ENCODE measurements at places on chromosomes 7 and 10. TPM values are rescaled to one million over a fixed set of nuclear protein-coding genes. Genes with fewer than 3 reads are reported as not detected.

DNA sequence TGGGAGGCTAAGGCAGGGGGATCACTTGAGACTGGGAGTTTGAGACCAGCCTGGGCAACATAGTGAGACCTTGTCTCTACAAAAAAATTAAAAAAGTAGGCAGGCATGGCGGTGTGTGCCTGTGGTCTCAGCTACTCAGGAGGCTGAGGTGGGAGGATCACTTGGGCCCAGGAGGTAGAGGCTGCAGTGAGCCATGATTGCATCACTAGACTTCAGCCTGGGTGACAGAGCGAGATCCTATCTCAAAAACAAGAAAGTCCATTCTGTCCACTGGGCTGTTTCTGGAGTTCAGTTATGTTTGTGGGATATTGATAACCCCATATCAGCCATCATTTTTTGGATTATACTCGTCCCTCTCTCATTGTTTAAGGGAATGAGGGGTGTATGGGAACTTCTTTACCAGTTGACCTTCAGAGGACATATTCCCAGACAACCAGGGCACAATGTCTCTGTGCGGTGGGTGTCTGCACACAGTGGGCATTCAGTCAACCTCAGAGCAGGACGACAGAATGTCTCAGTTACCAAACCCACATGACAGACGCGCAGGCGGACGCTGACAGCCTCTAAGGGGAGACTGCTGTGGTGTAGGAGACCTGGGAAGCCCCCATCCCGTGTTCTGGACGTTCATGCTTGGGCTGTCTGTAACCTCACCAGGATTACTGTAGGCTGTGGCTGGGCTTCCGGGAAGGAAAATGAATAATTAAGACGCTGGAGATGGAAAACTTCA lies 69.4 kb downstream of the CARD11 start:
- DNase-seq: peak; percentile 52

- DNase-seq: no peak
These were observed 2.0 kb upstream of the HOXA2 start for GRCh38 chr7:27104341-27105058.

MMD2 gene
- total RNA-seq: not detected

FANK1 gene
- total RNA-seq: 3.0 TPM

DNA sequence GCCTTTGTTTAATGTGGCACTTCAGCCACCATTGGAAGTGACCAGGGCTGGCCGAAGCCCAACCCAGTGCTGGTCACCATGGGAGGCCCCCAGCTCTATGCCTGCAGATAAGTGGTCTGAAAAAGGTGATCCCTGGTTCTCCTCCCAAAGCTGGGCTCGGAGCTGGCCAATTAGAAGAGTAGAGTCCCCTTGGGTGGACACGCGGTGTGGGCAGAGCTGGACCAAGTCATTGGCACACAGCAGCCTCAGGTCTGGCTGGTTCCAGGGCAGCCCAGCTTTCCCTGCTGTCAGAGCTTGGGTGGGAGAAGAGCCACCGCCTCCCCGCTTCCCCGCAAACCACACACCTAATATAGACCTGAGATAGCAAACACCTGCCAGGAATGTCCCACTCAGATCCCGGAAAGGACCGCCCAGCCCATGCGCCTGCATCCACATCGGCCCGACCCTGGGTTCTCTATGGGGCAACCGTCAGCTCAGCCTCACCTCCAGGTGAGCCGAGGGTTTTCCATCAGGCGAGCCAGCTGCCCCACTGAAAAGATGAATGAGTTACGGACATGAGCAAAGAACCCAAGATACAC lies 84.3 kb downstream of the TCERG1L start:
- no peak for DNase-seq

- DNase-seq: peak; percentile 75
These were observed 25.0 kb downstream of the GPER1 start for GRCh38 chr7:1112625-1113547.

DNA sequence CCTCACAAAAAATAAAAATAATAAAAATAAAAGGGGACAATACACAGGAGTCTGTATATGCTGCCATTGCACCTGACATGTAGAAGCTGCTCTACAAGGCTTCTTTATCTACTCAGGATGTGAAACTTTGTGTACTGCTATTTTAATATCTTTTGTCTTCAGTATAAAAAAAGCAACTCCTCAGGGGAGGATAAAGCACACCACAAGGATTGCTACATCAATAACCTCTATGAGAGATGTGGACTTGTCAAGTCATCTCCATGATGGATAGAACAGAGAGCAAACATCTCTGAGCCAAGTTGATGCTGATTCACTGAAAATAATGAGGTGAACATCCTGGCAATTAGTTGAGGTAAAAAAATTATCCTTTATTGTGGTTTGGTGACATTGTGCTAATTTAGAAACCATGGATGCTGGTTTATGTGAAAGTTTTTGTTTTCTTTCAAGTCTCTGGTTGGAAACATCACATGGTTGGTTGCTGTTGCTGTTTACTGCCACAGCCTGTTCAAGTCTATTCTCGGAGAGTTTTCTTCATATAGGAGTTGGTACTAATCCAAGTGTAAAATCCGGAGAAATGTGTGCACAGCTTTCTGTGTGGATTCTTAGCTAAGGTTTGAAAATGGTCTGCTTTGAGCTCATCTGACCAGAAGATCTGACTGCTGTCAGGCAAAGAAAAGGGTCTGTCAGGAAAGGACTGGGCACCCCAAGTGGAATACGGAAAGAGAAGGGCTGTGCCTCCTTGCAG lies 1.5 kb upstream of the HECW1 start:
- no peak for DNase-seq

DNA sequence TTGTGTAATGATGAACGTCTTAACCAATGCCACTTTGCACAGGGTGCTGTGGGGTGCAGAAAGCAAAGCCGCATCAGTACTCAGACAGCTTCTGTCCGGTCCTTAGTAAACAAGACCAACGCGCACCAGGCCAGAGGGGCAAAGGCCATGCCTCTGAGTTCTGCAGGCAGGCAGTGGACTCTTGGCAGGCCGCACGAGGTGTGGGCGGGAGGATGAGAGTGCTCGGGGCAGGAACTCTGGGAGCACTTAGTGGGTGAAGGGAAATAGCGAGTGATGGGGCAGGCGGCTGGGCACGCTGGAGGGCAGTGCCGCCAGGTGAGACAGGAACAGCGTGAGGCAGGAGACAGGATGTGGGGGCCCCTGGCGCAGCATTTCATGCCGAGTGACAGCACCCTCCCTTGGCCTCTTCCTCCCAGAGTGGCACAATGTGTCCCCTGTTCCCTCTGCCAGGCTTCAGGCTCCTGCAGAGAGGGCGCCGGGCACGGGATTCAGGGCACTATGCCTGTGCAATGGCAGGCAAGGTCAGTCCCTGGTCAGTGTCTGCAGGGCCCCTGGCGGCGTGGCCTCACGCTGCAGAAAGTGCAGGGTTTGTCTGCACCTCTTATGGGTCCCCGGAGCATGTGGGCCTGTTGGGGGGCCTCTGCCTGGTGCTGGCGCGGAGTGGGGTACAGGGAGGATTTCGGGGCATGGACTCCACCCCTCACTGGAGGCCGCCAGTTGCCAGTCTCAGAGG lies 60.4 kb downstream of the VIPR2 start:
- DNase-seq: peak; percentile 80

ABCB4 gene
- 1.9 TPM for total RNA-seq

- no peak for DNase-seq
These were observed 453.0 kb downstream of the SORCS3 start for GRCh38 chr10:105094048-105094447.
